ENCODE measurements at places on chromosomes 5 and 9. TPM values are rescaled to one million over a fixed set of nuclear protein-coding genes. Genes with fewer than 3 reads are reported as not detected.

- peaks cover 13% of the 10 kb centered on the region for H3K4me1 ChIP-seq
- no peaks in the 10 kb centered on the region for H3K27me3 ChIP-seq
- no peak overlapping the region for H3K27ac ChIP-seq
- H3K36me3 ChIP-seq = no peaks in the 10 kb centered on the region
- H3K4me3 ChIP-seq = no peak overlapping the region
- no peak for DNase-seq
These were observed 157.1 kb downstream of the ARRDC3 start for GRCh38 chr5:91225848-91226686.

DNA sequence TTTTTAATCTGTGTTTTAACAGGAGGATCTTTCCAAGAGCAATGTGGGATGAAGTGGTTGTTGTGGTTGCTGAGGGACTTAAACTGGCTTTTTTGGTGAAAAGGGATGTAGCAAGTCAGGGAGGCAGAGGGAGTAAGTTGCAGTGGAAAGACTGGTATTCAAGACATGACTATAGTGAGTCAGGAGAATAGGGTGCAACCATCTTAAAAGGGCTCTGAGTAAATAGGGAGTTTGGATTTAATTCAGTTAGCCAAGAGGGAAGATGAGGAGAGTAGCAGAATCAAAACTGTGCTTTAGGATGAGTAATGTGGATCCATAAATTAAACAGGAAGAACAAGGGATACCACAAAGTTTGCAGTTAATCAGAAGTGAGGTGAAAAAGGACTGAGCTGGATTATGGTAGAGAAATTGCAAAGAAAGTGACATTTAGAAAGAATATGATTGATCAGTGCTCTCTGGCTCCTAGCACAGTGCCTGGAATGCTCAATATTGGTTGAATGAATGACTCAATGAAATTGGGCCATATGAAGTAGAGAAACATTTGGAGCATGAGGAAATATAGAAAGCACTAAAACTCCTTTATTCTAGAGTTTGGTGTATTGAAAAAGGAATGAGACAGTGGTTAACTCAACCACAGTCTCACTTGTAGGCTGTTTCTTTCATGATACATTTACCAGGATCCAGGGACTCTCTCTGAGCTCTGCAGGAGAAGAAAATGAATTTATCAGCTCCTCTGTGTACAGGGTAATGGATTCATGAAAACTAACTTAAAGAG is 5.1 kb downstream of the POLR3G start:
- DNase-seq = no peak
- H3K27ac ChIP-seq = no peak overlapping the region
- H3K36me3 ChIP-seq = no peaks in the 10 kb centered on the region
- no peaks in the 10 kb centered on the region for H3K27me3 ChIP-seq
- H3K4me1 ChIP-seq = peaks cover 5% of the 10 kb centered on the region
- H3K4me3 ChIP-seq = no peak overlapping the region

DNA sequence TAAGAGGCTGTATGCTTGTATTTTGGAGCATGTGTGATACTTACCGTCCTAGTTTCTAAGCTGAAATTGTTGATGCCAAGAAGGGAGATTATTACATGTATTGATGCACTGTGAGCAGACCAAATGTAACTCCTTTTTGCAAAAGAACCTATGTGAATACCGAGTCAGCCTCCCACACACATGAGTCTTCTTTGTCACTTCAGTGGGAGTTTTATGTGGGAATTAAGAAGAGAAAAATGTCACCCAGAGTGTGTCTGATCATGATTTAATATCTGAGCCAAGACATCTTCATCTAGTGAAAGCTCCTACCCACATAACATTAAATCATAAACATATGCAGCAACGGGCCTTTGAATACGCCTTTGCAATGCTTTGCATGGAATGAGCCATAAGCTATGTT is 380.3 kb upstream of the ACTBL2 start:
- no peaks in the 10 kb centered on the region for H3K27me3 ChIP-seq
- no peak overlapping the region for H3K27ac ChIP-seq
- H3K36me3 ChIP-seq = no peaks in the 10 kb centered on the region

Gene RASGRF2
- 0.02 TPM for polyA plus RNA-seq

Gene SH3TC2
- polyA plus RNA-seq = 0.14 TPM

Gene PCDHB11
- polyA plus RNA-seq = not detected
